Adipocyte (in vitro differentiated cells): ENCODE measurements at places on chromosomes 12 and 14.

GRCh38 chr12:89695830-89696229, 12.8 kb downstream of the ATP2B1 start:
- DNase-seq = no peak

DNA sequence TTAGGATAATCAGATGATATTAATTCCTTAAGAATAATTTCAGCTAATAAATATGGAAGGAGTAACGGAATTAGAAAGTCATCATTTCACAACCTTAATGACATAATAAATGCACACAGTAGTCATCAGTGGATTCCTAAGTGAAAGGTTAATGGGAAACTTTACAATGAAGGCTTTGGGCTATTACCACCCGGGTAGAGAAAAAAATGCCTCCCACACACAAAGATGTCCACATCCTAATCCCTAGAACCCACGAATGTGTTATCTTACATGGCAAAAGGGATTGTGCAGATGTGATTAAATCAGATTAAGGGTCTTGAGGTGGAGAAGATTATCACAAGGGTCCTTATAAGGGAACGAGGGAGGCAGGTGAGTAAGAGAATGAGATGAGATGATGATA, 5.6 kb downstream of the TMED10 start:
- no peak for DNase-seq

DNA sequence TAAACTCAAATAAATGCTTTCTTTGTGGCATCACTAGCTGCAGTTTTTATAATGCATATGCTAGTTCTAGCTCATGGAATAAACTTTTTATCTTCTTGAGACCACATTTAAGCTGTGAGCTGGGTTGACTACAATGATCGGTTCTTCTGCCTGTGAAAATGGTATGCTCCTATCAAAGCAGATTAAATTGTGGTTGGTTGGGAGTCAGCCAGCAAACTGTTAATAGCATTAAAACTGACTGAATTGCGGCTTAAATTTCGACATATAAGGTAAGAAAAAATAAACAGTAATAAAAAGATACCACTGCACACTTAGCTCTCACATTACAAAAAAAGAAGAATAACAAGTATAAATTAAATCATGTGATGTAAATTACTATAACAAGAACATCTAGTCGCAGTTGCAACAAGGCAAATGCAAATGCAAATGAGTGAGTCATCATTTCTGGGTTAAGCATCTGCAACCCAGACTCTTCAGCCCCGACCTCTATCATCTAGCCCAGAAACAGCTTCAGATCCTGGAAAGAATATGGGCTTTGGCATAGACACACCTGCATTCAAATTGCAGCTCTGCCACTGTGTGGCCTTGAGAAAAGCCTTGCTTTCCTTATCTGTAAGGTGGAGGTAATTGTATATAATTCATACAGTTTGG, 19.8 kb upstream of the DHRS7 start:
- no peak for DNase-seq

GRCh38 chr14:101077481-101078074, 174.1 kb upstream of the RTL1 start:
- peak; percentile 53 for DNase-seq

DNA sequence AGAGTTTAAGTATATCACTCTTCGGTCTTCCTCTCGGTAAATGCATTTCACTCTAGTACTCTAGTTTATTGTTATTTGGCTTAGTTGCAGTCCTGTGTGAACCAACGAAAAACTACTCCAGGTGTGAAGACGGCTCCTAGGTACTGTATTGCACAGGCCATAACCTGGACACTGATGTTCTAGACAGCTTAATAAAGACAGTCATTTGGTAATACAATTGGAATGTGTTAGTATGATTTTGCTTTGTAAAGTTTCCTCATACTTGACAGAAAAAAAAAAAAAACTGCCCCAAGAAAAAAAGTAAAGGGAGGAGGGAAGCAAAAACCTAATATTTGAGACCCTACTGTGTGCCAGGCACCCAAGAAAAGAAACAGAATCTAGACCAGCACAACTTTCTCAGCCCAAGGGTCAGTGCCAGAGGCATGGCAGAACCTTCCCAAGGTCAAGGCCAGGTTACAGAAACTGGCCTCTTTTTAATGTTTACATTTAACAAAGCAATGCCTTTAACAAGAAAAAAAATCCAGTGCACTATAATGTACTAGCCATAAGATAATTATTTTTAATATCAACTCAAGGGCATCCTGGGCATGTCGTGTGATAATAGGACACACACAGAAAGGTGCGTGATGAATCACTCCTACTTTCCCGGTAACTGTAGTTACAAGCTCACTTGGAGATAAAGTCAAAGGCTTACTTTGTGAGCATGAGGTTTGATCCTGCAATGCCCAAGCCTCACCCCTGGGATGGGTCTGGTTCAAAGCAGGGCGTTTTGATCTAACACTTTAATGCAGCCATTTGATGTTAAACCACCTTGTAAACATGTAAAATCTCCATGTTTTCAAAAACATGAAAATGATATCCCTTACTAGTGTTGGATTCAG, 110.6 kb downstream of the BMP4 start:
- DNase-seq = no peak

GRCh38 chr14:105292826-105293711, 7.7 kb downstream of the BRF1 start:
- DNase-seq = no peak
